ENCODE measurements at places on chromosomes 1 and 21.

DNA sequence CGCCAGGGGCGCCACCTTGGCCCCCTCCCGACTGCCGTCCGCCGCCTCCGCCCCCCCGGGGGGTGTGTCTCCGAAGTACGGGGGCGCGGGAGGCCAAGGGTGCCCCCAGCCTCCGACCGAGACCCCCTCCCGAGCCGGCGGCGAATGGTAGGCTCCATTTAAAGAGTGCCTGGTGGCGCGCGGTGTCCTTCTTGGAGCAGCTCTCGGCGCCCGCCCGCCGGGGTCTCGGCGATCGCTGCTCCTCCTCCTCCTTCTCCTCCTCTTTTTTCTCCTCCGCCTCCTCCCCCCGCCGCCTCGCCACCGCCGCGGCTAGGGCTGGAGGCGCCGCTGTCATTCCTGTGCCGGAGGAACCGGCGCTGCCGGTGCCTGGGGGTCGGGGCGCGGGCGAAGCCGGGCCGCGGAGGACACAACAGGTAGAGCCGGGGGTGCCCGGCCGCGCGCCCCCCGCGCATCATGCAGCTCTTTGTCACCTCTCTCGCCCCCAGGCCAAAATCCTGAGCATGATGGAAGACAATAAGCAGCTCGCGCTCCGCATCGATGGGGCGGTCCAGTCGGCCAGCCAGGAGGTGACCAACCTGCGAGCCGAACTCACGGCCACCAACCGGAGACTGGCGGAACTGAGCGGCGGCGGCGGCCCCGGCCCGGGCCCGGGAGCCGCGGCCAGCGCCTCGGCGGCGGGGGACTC is at the start of gene KAZN:
Gene KAZN, plus strand, starts transcription at position 188 of the 685 bp plus-strand sequence.
- peak; percentile 74 for DNase-seq

- DNase-seq, result no peak
Observed at GRCh38 chr1:12170263-12170671, 3.5 kb downstream of the TNFRSF1B start.

GRCh38 chr1:27597516-27598294 is 6.2 kb downstream of the AHDC1 start:
- no peak for DNase-seq

DNA sequence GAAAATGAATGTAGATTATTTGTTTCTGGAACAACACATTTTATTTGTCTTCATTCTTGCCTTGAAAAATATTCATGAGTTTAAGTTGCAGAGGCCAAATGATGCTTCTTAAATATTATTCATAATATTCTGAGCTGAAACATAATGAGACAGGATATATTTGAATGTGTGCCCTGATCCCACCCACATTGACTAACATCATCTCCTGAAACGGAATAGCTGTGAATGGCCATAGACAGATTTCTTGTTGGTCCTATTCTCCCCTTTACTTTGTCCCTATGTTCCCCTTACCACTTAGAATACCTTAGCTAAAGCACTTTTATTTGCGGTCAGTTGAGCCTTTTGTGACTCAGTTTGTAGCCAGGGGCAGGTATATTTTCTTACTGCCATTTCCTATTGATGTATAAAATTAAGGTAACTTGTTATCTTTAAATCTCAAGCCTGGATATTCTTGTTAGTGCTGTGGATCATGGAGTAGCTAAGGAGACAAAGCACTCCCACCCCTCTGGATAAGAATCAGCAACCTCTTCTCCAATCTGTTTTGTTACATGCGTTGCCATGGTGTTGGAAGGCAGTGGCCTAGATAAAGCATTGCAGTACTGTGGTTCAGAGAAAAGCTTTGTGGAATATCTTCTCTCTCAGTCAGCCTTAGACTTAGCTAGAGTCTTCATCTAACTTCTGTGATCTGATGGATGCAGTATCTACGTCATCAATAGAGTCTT is 478.5 kb upstream of the DEPDC1 start:
- peak; percentile 67 for DNase-seq

DNA sequence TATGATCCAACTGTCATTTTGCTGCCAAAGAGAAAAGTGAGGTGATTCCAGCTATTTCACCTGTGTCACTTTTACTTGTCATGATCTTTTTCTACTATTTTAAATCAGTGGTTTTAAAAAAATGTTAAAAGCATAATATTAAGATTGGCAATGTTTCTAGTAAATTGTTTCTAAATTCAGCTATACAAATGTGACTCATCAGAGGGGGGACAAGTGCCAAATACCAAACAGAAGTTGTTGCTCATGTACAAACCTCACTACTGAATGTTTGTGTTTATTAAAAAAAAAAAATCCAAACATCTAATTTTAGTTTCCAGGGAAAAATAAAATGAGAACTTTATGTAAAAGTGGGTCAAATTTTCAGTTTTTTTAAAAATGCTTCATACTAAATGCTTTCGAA is 346.2 kb upstream of the SNX7 start:
- DNase-seq, result no peak

GRCh38 chr1:203133970-203134725 is 6.6 kb downstream of the ADORA1 start:
- DNase-seq, result no peak

DNA sequence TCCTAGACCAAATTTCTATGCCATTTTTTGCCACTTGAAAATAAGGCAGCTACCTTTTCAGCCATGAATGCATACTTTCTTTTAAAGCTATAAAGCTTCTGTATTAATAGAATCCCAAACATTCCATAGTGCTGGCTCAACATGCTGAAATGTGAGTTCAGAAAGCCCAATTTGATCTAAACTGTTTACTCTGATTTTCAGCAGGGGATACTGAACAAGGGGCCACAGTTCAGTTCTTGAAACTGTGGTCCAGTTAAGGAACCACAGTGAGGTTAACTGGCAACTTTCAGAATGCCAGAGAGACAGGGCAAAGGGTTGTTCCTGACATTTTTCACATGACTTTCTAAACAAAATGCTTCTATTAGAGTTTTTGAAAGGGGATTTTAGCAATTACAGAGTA is 85.7 kb upstream of the COL11A1 start:
- DNase-seq, result no peak
